ENCODE measurements at places on chromosomes 12 and 14. TPM values are rescaled to one million over a fixed set of nuclear protein-coding genes. Genes with fewer than 3 reads are reported as not detected.

ARMH4 gene
- 6.1 TPM for total RNA-seq

PIP4K2C gene
- total RNA-seq = 27.6 TPM

ZFHX2 gene
- total RNA-seq = 0.50 TPM

DCAF5 gene
- 37.4 TPM for total RNA-seq

IFT81 gene
- total RNA-seq = 27.4 TPM

SMCO2 gene
- total RNA-seq = not detected

LRIG3 gene
- total RNA-seq = 53.1 TPM

RIMKLB gene
- total RNA-seq = 34.5 TPM

RPL10L gene
- not detected for total RNA-seq

FLVCR2 gene
- 2.5 TPM for total RNA-seq

P2RX4 gene
- 26.8 TPM for total RNA-seq

SLC25A29 gene
- total RNA-seq = 57.7 TPM

HOXC9 gene
- total RNA-seq = not detected

NOVA1 gene
- total RNA-seq = 22.4 TPM

Measured in esophagus muscularis mucosa (tissue), 4 donors.